ENCODE measurements at places on chromosomes 12 and 14. TPM values are rescaled to one million over a fixed set of nuclear protein-coding genes. Genes with fewer than 3 reads are reported as not detected.

Gene KCNH5
- 0.60 TPM for total RNA-seq

Gene P3H3
- total RNA-seq = 72.0 TPM

Gene LRR1
- 8.4 TPM for total RNA-seq

Gene HAL
- not detected for total RNA-seq

Gene PRH2
- total RNA-seq = 0.63 TPM

Gene PLD4
- 0.09 TPM for total RNA-seq

Gene TMEM119
- total RNA-seq = 211 TPM

Gene COX8C
- total RNA-seq = not detected

Gene CKB
- total RNA-seq = 79.3 TPM

Gene TMEM63C
- total RNA-seq = 0.32 TPM

Gene TAS2R20
- 1.6 TPM for total RNA-seq

Gene SMCO2
- total RNA-seq = not detected

Gene CEP170B
- total RNA-seq = 7.1 TPM

Gene MAGOHB
- total RNA-seq = 22.9 TPM

Gene KIF5A
- 0.60 TPM for total RNA-seq

Gene GPR135
- 1.7 TPM for total RNA-seq

Gene PARP11
- total RNA-seq = 5.0 TPM

Gene STON2
- total RNA-seq = 4.9 TPM

Gene CLEC1A
- not detected for total RNA-seq

Gene MAPK1IP1L
- 8.5 TPM for total RNA-seq

Gene MUCL1
- total RNA-seq = not detected

Gene AMDHD1
- 0.09 TPM for total RNA-seq

Gene YARS2
- total RNA-seq = 19.7 TPM

Gene TTC8
- 27.1 TPM for total RNA-seq

Gene TSPAN8
- total RNA-seq = not detected

Gene STYK1
- 0.16 TPM for total RNA-seq

Gene GALNT9
- 0.95 TPM for total RNA-seq

Gene HVCN1
- 4.7 TPM for total RNA-seq

Gene KRT5
- 14.9 TPM for total RNA-seq

Gene LHX5
- total RNA-seq = not detected

Gene P2RX2
- 0.16 TPM for total RNA-seq

Gene TMEM179
- total RNA-seq = 0.52 TPM

Gene TSPAN11
- 0.32 TPM for total RNA-seq

Gene TPH2
- total RNA-seq = under 0.01 TPM

Gene SMIM41
- total RNA-seq = 2.0 TPM

Gene C3AR1
- total RNA-seq = not detected

Gene FAM186B
- 0.63 TPM for total RNA-seq
